ENCODE measurements at places on chromosomes 1 and 21.

DNA sequence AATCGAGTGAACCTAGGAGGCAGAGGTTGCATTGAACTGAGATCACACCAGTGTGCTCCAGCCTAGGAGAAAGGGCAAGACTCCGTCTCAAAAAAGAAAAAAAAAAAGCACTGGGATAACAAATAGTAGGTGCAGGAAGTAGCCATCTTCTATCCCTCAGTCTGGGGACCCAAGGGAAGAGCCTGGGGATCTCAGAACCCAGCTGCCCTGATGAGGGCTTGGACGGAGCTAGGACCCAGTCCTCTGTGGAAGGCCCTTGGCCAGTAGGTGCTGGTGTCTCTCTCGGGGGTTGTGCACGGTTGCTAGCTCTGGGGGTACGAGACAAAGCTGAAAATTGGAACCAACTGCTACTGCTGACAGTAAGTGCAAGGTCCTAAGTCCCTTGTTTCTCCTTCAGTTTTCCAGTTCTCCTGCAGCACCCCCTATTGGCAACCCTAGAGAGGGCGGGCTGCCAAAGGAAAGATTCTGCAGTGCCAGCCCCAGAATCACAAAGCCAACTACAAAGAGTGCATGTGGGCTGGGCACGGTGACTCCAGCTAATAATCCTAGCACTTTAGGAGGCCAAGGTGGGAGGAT lies 57.6 kb upstream of the KIF1B start:
- peak; percentile 3 for DNase-seq

GRCh38 chr1:208581209-208581608 lies 337.0 kb upstream of the PLXNA2 start:
- DNase-seq: no peak

DNA sequence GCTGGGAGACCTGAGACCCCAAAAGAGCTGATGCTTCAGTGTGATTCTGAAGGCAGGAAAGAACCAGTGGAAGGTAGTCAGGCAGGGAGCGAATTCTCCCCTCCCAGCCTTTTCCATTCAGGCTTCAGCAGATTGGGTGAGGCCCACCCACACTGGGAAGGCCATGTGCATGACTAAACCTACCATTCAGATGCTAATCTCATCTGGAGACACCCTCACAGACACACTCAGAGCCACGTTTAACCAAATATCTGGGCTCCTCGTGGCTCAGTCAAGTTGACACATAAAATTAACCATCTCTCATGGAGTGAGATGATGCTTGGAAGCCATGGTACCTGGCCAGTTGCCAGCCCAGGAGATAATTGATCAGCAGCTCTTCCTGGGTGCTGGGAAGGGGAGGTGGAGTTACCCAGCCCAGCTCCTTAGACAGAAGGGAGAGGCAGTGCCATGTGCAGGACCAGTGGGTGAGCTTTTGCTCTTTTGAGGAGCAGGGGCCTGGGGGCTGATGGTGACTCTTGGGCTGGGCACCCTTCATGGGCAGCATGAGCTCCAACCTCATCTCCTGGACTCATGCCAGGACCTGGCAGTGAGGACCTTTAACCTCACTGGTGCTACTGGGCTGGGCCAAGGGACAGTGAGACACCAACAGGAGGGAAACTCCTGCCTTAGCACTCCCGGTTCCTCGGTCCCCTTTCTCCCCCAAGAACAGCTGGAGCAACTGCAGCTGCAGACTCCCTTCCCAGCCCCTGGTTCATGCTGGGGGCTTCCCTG lies 89.0 kb upstream of the ACTL8 start:
- DNase-seq: no peak

- DNase-seq: no peak
Observed at GRCh38 chr1:8902765-8903164, 24.3 kb upstream of the ENO1 start.

GRCh38 chr1:7561331-7561921 lies 209.7 kb upstream of the VAMP3 start:
- no peak for DNase-seq

GRCh38 chr1:112335351-112335750 lies 60.7 kb upstream of the CTTNBP2NL start:
- DNase-seq: no peak

- DNase-seq: no peak
Observed at GRCh38 chr1:11784993-11785769, 20.6 kb downstream of the MTHFR start.

GRCh38 chr1:156055281-156056048 lies 883 bp downstream of the LAMTOR2 start:
- DNase-seq: no peak

DNA sequence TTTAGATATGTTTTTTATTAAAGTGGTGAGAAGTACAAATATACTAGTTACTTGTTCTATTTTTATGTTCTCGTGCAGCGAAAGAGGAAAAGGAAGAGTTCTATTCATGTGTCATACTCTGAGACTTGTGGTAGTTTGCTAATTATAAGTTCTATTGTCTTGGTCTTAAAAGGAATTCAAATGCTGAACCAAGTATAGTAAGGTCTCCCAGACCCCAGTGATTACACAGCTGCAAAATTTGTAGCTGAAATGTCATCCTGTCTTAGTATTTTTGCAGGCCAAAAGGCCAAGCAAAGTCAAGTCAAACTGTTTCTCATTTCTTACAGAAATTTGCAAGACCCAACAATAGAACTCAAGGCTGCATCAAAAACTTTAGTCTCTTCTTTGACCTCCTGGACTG lies 268.7 kb downstream of the CHRM3 start:
- DNase-seq: no peak

- DNase-seq: peak; percentile 31
Observed at GRCh38 chr1:64864018-64864940, 102.1 kb downstream of the JAK1 start.

GRCh38 chr21:41722052-41723018 lies 44.5 kb downstream of the RIPK4 start:
- DNase-seq: no peak

DNA sequence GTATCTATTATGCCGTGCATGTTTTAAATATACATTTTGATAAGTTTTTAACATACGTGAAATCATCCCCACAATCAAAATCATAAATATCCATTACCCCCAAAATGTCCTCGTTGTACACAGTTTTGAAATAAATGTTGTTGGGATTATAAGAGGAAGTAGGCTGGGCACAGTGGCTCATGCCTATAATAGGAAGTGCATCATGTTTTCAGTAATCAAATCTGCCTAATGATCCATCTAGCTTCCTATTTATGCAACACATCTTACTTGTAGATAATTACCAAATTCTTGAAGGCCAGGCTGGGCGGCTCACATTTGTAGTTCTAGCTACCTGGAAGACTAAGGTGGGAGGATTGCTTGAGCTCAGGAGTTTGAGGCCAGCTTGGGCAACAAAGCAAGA lies 15.0 kb upstream of the IFNGR2 start:
- no peak for DNase-seq

- no peak for DNase-seq
Observed at GRCh38 chr1:181219938-181220337, 131.4 kb downstream of the IER5 start.

GRCh38 chr1:222233444-222234158 lies 314.3 kb downstream of the HHIPL2 start:
- DNase-seq: no peak

GRCh38 chr1:181033128-181033798 lies 520 bp upstream of the MR1 start:
- no peak for DNase-seq

DNA sequence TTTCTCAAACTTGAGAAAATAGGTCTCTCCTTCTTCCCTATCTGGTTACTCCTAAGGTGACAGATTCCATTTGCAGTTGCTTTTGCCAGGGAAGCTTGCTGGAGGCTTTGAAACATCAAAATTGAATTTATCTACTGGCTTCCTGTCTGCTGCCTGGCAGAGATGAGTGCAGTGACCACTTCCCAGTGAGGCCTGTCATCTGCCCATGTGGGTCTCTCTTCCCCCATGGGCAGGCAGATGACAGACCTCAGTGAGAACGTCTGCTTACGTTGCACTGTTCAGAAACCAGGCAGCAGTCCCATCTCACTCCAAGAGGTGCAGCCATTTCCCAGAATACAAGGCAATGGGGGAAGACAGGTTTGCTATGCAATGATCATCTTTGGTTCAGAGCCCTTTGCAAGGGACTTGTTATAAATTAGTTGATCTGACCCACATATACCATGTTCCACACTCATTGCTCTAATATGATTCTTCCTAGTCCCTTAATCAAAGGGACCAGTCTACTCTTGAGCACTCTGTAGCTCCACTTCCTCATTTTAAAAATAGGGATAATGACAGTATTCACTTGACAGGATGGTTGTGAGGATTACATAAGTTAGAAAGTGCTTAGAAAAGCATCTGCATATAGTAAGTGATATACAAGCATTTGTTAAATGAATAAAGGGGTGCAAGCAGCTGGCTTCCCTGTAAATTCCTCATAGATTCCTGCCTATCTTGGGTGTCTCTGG lies 10.6 kb downstream of the PGBD5 start:
- no peak for DNase-seq

DNA sequence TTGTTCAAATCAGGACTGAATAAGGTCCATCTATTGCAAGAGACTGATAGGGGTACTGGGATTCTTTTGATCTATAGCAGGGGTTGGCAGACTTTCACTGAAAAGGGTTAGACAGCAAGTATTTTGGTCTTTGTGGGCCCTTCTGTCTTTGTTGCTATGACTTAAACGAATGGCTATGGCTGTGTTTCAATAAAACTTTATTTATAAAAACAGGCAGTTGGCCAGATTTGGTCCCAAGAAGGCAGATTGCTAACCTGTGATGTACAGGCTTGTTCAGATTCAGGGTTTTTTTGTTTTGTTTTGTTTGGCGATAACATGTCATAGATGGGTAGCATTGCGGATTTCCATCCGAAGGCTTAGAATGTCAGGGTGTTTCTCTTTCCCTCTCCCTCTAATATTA lies 3.9 kb upstream of the BACE2 start:
- DNase-seq: no peak

- DNase-seq: no peak
Observed at GRCh38 chr21:28633839-28634555, 358.7 kb downstream of the LTN1 start.

- DNase-seq: no peak
Observed at GRCh38 chr1:17777330-17777729, 22.2 kb downstream of the ACTL8 start.

DNA sequence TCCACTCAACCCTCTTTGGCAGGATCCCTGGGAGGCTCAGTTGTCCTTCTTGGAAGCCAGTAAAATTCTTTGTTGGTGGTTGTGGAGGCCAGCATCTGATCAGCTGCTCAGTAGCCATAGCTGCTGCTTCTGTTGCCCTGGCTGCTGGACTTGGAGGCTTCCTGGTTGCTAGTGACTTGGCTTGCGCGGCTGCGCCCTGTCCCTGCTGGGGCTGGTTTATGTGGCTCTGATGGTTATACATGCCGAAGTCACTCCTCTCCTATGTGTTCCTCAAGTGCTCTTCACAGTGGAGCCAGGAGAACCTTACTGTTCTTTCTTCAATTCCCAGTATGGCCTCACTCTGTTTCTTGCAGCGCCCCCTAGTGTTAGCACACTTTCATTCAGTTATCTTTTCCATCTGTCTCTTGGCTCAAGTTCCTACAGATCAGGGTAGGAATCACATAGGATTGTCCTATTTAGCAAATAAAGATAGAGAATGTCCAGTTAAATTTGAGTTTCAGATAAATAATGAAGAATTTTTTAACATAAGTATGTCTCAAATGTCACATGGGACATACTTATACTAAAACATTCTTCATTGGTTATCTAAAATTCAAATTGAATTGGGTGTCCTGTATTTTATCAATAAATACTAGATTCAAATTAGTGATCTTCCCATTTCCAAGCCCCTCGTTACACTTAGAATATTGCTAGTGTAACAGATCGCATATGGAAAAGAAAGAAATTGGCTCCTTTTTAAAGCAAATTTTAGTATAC lies 176.5 kb downstream of the TGFB2 start:
- no peak for DNase-seq

GRCh38 chr1:226696547-226696946 lies 42.5 kb downstream of the ITPKB start:
- no peak for DNase-seq

DNA sequence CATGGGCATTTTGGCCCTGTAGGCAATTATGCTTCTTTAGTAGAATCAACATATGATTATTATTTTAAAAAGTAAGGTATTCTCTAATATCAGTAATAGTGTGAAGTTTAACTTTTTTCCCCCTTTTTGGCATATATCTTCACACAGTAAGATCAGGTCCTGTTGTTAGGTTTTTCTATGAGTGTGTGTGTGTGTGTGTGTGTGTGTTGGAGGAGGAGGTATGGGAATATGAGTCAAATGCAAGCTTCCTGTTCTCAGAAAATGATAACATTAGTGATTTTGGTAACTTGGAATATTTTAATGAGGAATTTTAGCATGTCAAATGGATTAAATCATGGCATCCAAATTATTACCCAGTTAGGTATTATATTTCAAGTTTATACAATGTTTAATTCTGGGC lies 65.8 kb upstream of the BCL10 start:
- DNase-seq: no peak

DNA sequence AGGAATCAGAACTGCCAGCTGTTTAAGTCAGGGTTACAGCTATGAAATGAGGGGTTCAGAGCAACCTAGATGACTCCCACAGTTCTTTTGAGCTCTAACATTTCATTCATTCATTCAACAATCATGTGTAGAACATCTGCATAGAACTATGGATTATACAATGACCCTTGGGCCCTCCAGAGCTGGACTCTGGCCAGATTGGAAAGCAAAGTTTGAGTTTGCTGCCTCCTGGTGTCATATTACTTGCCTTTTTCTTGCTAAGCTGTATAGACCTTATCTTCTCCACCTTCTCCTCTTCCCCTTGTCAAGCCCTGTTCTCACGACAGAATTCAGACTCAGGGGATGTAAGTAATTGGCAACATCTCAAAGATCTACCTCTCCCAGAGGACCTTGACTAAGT lies 4.0 kb downstream of the CASQ2 start:
- DNase-seq: no peak

- no peak for DNase-seq
Observed at GRCh38 chr1:93358293-93358692, 12.6 kb downstream of the DR1 start.

GRCh38 chr21:33781121-33781520 lies 134.5 kb downstream of the ATP5PO start:
- no peak for DNase-seq

GRCh38 chr1:217078078-217078690 lies 355.0 kb upstream of the ESRRG start:
- DNase-seq: no peak

GRCh38 chr21:40271164-40271563 lies 403.9 kb downstream of the PCP4 start:
- no peak for DNase-seq

GRCh38 chr1:11134251-11134897 lies 34.7 kb upstream of the EXOSC10 start:
- DNase-seq: no peak

DNA sequence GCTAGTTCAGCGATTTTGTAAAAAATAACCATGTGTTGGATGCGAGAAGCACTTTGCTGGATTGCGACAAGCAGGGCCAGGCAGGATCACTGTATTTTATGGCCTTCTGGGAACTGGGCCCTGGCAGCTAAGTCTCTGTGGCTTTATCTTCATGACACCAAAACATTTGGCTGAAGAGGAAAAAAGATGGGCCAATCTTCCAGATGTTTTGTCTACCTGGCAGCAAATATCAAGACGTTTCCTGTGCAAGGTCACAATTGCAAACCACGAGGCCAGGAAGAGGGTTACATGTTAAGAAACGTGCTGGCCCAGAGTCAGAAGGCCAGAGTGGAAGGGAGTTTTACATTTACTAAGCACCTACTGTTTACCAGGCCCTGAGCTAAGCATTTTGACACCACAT lies 22.1 kb downstream of the GRIK3 start:
- no peak for DNase-seq

GRCh38 chr1:184101571-184101970 lies 50.0 kb downstream of the TSEN15 start:
- no peak for DNase-seq
